H9 (cell line): ENCODE measurements at places on chromosomes 6 and 20. TPM values are rescaled to one million over a fixed set of nuclear protein-coding genes. Genes with fewer than 3 reads are reported as not detected.

Gene CST3
- total RNA-seq, result 77.2 and 81.9 TPM in 2 replicates

DNA sequence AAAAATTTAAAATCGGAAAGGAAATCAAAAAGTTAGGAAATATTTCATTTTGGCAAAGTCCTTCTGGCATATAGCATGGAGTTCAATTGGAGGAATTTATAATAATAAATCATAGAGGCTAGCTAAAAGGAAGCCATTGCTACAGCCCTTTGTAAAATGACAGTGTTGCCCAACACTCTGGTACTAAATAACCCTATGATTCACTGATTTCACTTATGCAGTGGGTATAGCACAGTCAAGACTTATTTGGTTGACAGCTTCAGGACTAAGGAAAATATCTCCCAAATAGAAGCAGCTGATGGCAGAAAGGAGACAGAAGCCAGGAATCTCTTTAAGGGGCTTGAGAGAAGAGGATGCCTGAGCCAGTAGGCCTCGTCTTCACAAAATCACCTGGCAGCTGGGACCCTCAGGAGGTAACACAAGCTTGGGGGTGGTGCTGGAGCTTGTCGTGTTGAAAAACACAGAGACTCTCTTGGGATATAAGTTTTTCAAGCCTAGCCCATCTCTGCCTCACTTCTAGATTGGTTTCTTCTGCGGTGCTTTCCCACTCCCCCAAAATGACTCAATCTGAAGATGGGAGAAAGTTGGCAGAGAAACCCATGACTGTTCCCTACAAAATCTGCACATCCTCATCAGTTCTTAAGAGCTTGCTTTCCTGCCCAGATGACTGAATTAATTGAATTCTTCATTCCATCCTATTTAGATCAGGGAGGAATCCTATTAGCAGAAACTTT lies 38.4 kb upstream of the EYA4 start:
- no peaks in the 10 kb centered on the region for H3K27me3 ChIP-seq
- DNase-seq, result no peak
- no peak overlapping the region for H3K27ac ChIP-seq
- H3K4me3 ChIP-seq, result no peak overlapping the region
- no peaks in the 10 kb centered on the region for H3K4me1 ChIP-seq

DNA sequence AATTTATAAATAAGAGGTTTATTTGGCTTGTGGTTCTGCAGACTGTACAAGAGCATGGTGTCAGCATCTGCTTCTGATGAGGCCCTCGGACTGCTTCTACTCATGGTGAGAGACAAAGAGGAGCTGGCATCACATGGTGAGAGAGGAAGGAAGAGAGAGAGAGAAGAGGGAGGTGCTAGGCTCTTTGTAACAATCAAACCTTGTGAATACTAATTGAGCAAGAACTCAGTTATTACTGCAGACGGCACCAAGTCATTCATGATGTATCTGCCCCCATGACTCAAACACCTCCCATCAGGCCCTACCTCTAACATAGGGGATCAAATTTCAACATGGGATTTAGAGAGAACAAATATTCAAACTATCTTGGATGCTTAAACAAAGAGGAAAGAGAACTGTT lies 6.3 kb upstream of the SIRPG start:
- H3K27me3 ChIP-seq, result no peaks in the 10 kb centered on the region
- H3K4me3 ChIP-seq, result no peak overlapping the region
- no peak for DNase-seq
- no peak overlapping the region for H3K27ac ChIP-seq

GRCh38 chr6:116144605-116145004 lies 18.7 kb upstream of the COL10A1 start:
- no peaks in the 10 kb centered on the region for H3K27me3 ChIP-seq
- DNase-seq, result no peak
- H3K36me3 ChIP-seq, result no peaks in the 10 kb centered on the region

- DNase-seq, result no peak
- H3K4me1 ChIP-seq, result no peaks in the 10 kb centered on the region
- no peaks in the 10 kb centered on the region for H3K36me3 ChIP-seq
- H3K27me3 ChIP-seq, result no peaks in the 10 kb centered on the region
- H3K4me3 ChIP-seq, result no peak overlapping the region
These were observed 13.0 kb downstream of the TENT5A start for GRCh38 chr6:81739230-81740195.
